Psoas muscle (tissue), 8 donors: ENCODE measurements at places on chromosomes 7 and 10. TPM values are rescaled to one million over a fixed set of nuclear protein-coding genes. Genes with fewer than 3 reads are reported as not detected.

The CPN1 gene
- total RNA-seq = not detected

The GRID1 gene
- 0.20 TPM for total RNA-seq

The SPAM1 gene
- total RNA-seq = not detected

The TMEM236 gene
- 0.20 TPM for total RNA-seq

The UPF2 gene
- 35.1 TPM for total RNA-seq

The FKBP6 gene
- not detected for total RNA-seq

The SHH gene
- total RNA-seq = not detected

The AASS gene
- 9.1 TPM for total RNA-seq

GRCh38 chr10:31768467-31768866, 160.2 kb downstream of the ARHGAP12 start:
- H3K36me3 ChIP-seq = no peaks in the 10 kb centered on the region
- H3K4me1 ChIP-seq = peaks cover 7% of the 10 kb centered on the region
- H3K27ac ChIP-seq = no peak overlapping the region

DNA sequence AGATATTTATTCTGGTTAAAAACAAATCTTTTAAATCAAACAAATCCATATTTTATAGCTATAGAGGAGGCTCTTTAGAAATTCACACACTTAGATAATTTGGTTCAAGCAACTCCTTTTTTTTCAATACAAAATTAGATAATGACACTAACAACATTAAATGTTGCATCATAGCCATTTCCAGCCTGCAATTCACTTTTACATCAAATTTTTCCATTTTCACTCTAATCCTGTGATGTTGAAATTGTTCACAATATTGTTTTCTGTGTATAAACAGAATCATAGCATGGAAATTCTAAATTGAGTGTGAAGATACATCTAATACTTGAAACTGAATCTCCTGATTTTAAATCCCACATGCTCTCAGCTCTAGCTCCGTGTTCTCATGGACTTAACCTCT, 482.6 kb downstream of the INHBA start:
- H3K36me3 ChIP-seq = no peaks in the 10 kb centered on the region
- peaks cover 2% of the 10 kb centered on the region for H3K27me3 ChIP-seq
- no peak overlapping the region for H3K4me3 ChIP-seq
- no peaks in the 10 kb centered on the region for H3K4me1 ChIP-seq
- DNase-seq = no peak
- no peak overlapping the region for H3K27ac ChIP-seq

DNA sequence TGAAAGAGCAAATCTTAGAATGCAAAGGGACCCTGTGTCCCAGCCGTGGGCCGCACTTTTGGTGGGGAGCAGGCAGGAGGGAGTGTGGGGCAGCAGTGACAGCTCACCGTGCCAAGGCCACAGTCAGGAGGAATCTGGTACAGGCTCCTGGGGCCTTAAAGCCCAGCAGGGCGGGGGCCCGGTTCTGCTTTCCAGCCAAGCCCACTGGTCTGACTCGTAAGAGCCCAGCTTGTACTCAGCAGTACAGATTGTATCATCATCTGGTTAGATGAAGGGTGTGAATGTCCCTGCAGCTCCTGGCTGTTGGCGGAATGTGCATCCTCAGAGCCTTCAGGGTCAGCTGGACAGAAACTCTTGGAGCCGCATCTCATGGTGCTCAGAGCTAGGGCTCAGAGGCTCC, 30.5 kb upstream of the TRIM8 start:
- peak overlapping the region; percentile 46 for H3K27ac ChIP-seq
- no peak overlapping the region for H3K4me3 ChIP-seq
- DNase-seq = peak; percentile 76
- H3K36me3 ChIP-seq = peaks cover 19% of the 10 kb centered on the region
- peaks cover 61% of the 10 kb centered on the region for H3K4me1 ChIP-seq

- no peaks in the 10 kb centered on the region for H3K4me1 ChIP-seq
- no peak overlapping the region for H3K4me3 ChIP-seq
- DNase-seq = no peak
Observed at GRCh38 chr10:89236226-89236797, 15.3 kb downstream of the LIPA start.

GRCh38 chr7:26964156-26964808, 99.9 kb upstream of the SKAP2 start:
- no peak overlapping the region for H3K27ac ChIP-seq
- H3K27me3 ChIP-seq = no peaks in the 10 kb centered on the region
- no peaks in the 10 kb centered on the region for H3K4me1 ChIP-seq
- H3K4me3 ChIP-seq = no peak overlapping the region
- H3K36me3 ChIP-seq = no peaks in the 10 kb centered on the region
- DNase-seq = no peak

- H3K4me3 ChIP-seq = no peak overlapping the region
- H3K36me3 ChIP-seq = no peaks in the 10 kb centered on the region
- H3K27me3 ChIP-seq = no peaks in the 10 kb centered on the region
- peaks cover 75% of the 10 kb centered on the region for H3K4me1 ChIP-seq
- no peak for DNase-seq
Observed at GRCh38 chr10:29559996-29560395, 74.8 kb downstream of the SVIL start.

DNA sequence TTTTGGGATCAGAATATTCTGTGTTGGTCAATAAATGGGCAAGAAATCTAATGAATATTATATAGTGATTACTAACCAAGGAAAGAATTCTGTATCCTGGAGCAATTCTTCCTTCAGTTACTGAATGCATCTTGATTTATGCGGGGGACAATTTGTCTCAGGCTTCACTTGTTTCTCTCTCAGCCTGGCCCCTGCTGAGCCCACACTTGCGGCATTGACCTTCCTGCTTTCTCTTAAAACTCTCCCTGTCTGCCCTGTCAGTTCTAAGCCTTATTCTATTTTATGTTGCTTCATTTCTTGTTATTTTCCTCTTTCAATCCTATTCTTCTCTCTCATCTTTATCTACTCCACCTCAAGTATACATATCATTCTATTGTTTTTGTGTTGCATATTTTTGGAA, 122.1 kb upstream of the TPK1 start:
- H3K4me1 ChIP-seq = no peaks in the 10 kb centered on the region
- no peak overlapping the region for H3K27ac ChIP-seq
- H3K4me3 ChIP-seq = no peak overlapping the region
- H3K27me3 ChIP-seq = peaks cover 2% of the 10 kb centered on the region
- H3K36me3 ChIP-seq = no peaks in the 10 kb centered on the region
- DNase-seq = no peak

GRCh38 chr10:110269374-110270318, 35.1 kb downstream of the SMNDC1 start:
- no peaks in the 10 kb centered on the region for H3K36me3 ChIP-seq
- peaks cover 61% of the 10 kb centered on the region for H3K4me1 ChIP-seq
- no peak for DNase-seq
- peak overlapping the region; percentile 81 for H3K27ac ChIP-seq
- peak overlapping the region; percentile 59 for H3K4me3 ChIP-seq

DNA sequence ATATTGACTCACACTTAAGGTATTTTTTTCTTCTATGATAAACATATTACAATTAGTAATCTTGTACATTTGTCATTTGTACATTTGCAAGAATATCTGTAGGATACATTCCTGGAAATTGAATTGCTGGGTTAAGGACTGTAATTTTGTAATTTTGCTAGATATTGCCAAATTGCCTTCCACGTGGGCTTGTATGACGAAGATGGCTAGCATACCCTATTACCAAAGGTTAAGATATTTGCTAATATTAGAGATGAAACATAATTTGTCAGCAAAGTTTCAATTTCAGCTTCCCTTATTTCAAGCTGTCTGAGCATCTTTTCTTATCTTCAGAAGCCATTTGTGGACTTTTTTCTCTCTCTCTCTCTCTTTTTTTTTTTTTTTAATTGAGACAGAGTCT, 1.0 kb upstream of the LYZL2 start:
- no peak for DNase-seq
- no peaks in the 10 kb centered on the region for H3K36me3 ChIP-seq
- H3K27me3 ChIP-seq = no peaks in the 10 kb centered on the region
- H3K4me3 ChIP-seq = no peak overlapping the region

DNA sequence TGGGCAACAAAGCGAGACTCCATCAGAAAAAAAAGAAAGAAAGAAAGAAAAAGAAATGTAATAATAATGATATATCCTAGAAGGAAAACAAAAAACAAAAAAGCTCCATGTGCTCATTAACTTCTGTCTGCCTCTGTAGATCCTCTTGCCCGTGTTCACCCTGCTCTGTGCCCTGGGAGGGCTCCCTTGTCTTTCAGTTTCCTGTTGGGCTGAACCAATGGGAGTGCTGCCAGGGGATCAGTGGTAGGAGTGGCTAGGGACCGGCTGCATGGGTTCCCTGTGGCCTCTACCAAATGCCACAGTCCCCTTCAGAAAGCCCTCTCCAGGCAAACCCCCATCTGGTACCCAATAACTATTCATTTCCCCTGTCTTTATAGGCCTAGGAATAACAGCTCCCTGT, 51.8 kb upstream of the PARD3 start:
- no peak overlapping the region for H3K4me3 ChIP-seq
- no peak overlapping the region for H3K27ac ChIP-seq
- H3K36me3 ChIP-seq = no peaks in the 10 kb centered on the region
- peaks cover 15% of the 10 kb centered on the region for H3K4me1 ChIP-seq

- H3K4me3 ChIP-seq = no peak overlapping the region
- H3K36me3 ChIP-seq = no peaks in the 10 kb centered on the region
- DNase-seq = no peak
Observed at GRCh38 chr7:22129166-22129565, 183.5 kb upstream of the CDCA7L start.

GRCh38 chr10:32199714-32200394, 143.6 kb upstream of the KIF5B start:
- H3K4me1 ChIP-seq = no peaks in the 10 kb centered on the region
- DNase-seq = no peak
- H3K36me3 ChIP-seq = no peaks in the 10 kb centered on the region
- H3K27me3 ChIP-seq = no peaks in the 10 kb centered on the region
- no peak overlapping the region for H3K4me3 ChIP-seq
- H3K27ac ChIP-seq = no peak overlapping the region

DNA sequence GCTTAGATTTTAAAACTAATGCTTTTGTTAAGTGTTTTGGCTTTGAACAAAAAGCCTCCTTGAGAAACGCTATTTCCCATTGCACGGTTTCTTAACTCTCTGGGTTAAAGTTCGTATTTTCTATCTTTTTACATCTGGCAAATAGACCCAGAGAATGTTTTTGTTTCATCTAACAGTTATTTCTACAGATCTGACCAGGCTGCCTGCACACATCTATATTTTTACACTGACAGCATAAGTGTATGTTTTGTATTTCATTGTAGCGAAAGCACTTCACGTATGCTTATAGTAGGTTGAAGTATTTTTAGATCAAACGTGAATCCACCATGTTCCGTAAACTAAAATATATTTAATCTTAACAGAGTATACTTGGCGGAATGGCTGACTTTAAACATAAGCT, 477.3 kb downstream of the SDK1 start:
- DNase-seq = no peak
- no peaks in the 10 kb centered on the region for H3K27me3 ChIP-seq
- H3K4me1 ChIP-seq = no peaks in the 10 kb centered on the region
- no peak overlapping the region for H3K4me3 ChIP-seq
- no peaks in the 10 kb centered on the region for H3K36me3 ChIP-seq
- no peak overlapping the region for H3K27ac ChIP-seq

DNA sequence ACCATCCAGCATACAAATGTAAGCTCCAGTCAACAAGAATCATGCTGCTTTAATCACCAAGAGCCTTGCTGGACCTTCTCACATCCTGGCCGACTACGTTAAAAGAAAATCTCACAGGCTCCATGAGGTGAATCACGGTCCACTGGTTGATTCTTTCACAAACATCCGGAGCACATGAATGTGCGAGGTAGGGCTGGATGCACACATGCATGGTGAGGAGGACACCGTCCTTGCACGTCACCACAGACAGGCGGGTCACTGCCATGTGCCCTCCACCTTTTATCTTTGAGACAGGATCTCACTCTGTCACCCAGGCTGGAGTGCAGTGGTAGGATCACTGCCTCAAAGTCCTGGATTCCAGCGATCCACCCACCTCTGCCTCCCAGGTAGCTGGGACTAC, 265.1 kb downstream of the PARD3 start:
- no peak overlapping the region for H3K27ac ChIP-seq
- no peaks in the 10 kb centered on the region for H3K27me3 ChIP-seq
- no peaks in the 10 kb centered on the region for H3K36me3 ChIP-seq
- H3K4me3 ChIP-seq = no peak overlapping the region
- DNase-seq = no peak

GRCh38 chr10:86313621-86314041, 53.0 kb downstream of the GRID1 start:
- no peaks in the 10 kb centered on the region for H3K36me3 ChIP-seq
- no peak for DNase-seq
- H3K4me1 ChIP-seq = no peaks in the 10 kb centered on the region
- no peak overlapping the region for H3K27ac ChIP-seq
- H3K4me3 ChIP-seq = no peak overlapping the region

DNA sequence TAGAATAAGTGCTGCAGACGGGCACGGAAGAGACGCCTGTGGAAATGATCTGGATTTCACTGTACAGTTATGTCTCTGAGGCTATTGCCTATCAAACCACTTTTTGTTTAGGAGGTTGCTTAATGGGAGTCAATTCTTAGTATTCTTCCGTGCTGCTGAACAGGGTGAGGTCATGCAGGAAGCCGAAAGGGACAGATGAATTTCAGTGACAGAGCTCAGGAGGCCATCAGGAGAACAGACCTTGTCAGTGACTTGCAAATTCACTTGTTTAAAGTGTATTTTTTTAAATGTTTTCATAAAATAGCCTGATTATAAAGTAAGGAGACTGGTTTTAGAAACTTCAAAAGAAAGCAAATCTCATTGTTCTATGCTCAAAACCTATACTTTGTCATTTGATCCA, 58.9 kb downstream of the XRCC2 start:
- peaks cover 4% of the 10 kb centered on the region for H3K4me1 ChIP-seq
- no peaks in the 10 kb centered on the region for H3K36me3 ChIP-seq
- H3K4me3 ChIP-seq = no peak overlapping the region
- DNase-seq = no peak
- H3K27ac ChIP-seq = no peak overlapping the region

DNA sequence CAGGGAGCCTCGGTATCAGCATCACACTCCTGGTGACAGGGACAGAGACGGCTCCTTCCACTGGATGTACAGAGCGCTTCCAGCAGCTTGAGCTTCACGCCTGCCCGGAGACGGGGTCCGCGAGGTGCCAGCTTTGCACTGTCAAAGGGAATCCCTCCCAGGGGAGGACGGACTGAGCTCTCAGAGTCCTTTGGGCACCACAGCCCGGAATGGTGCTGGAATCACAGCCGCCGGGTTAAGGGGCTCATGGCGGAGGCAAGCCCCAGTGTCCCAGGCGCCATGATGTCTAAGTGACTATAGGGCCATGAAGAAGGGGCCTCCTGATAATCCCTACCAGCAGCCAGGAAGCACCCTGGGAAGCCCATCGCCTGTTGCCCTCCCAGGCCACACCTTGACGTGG, 41.4 kb downstream of the PTPRN2 start:
- peak; percentile 32 for DNase-seq
- no peaks in the 10 kb centered on the region for H3K4me1 ChIP-seq
- H3K4me3 ChIP-seq = no peak overlapping the region
- H3K36me3 ChIP-seq = no peaks in the 10 kb centered on the region
- no peak overlapping the region for H3K27ac ChIP-seq

DNA sequence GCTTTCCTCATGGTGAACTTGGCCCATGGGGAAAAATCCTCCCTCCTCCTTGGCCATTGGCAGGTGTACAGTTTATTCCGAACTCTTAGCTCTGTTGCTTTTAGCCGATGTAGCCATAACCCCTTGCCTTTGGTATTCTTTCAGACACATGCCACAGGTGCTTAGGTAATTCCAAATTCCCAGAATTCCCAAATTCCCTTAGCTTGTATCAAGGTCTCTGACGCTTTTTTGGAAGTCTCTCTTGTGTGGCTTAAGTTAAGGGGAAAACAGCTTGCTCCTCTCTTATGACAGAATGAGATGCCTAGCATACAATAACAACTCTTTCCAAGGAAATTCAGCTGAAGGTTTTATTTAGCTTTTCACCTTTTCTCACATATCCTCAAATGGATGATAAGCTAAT, 68.0 kb downstream of the SUGCT start:
- no peaks in the 10 kb centered on the region for H3K36me3 ChIP-seq
- no peak for DNase-seq
- H3K27me3 ChIP-seq = no peaks in the 10 kb centered on the region
- H3K4me3 ChIP-seq = no peak overlapping the region
